Stimulated activated CD8-positive, alpha-beta memory T cell treated with anti-CD3 and anti-CD28 coated beads, Interleukin-15, amount 100 ng/mL, for 24 hours (primary cell): ENCODE measurements at places on chromosomes 1 and 21.

DNA sequence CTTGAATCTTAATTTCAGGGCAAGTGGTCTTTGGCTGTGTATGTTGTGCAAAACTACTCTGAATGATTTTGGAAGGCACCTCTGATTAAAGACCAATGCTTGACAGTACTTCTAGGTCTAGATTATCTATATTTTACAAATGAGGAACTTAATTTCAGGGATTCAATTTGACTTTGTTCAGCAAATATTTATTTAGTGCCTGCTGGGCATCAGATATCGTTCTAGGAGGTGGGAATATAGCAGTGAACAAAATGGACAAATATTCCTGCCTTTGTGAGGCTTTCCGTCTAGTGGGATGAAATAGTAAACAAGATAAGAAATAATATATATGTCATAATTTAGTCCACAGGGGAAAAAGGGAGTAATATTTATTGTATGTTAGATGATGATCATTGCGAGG is 4.7 kb downstream of the ZNF326 start:
- no peak for DNase-seq

DNA sequence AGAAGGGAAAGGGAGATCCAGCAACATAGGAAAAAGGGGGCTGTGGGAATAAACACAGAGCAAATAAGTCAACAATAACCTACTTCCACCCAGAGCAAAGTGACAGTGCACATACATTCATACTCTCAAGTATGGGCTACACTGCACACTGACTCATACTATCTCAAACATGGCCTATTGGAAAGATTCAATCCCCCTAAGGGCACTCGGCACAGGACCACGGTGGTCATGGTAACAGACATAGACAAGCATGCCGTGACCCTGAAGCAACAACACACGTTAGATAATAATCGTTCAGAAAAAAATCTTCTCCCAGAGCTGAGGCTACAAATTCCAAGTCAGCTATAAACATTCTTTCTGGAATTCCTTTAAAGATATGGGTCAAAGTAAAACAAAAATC is 16.8 kb upstream of the JAK1 start:
- DNase-seq: no peak

- DNase-seq: no peak
These were observed 4.5 kb upstream of the FOXO6 start for GRCh38 chr1:41356752-41357151.

DNA sequence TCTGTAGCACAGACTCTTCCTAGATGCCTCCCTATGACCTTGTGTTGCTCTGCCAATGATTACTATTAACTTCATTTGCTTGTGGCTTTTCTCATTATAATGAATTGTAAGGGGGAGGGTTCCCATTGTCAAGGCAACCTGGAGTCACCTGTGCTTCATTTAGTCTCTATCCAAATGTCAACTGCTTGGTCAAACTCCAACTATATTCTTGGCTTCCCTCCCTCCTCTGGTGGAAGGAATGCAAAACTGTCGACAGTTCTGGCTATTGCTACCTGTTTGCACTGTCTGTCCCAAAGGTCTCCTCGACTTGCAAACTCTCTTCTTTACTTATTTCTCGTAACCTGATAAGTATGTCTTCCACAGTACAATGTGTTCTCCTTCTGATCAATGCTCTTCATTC is 100.3 kb downstream of the CACNA1E start:
- DNase-seq: no peak

DNA sequence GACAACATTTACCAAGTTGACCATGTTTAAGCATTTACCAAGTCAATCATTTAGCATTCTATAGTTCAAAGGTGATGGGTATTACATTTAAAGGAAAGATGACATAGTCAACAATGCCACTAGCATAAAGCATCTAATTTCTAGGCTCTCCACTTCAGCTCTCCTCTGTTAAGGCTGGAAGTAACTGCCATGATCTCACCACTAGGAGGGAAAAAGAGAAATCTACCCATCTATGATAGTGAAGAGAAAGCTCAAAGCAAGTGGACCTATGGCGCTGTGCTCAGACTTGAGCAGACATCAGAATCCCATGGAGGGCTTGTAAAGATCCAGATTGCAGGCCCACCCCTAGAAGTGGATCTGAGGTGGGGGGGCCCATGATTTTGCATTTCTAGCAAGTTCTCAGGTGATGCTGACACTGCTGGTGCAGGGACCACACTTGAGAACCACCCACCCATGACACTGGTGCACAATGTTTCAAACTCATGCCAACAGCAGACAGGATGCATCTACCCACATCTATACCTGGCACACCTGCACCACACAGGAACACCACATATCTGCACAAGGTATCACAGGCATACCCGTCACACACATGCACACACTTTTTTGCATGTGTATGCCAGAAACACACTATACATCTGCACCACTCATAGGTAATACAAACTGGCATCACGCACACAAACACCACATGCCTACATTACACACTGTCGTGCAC is 392.9 kb upstream of the RUNX1 start:
- no peak for DNase-seq

GRCh38 chr1:210407207-210407886 is 78.6 kb downstream of the HHAT start:
- peak; percentile 72 for DNase-seq

GRCh38 chr1:22704440-22705067 is 6.1 kb upstream of the EPHB2 start:
- DNase-seq: peak; percentile 35

DNA sequence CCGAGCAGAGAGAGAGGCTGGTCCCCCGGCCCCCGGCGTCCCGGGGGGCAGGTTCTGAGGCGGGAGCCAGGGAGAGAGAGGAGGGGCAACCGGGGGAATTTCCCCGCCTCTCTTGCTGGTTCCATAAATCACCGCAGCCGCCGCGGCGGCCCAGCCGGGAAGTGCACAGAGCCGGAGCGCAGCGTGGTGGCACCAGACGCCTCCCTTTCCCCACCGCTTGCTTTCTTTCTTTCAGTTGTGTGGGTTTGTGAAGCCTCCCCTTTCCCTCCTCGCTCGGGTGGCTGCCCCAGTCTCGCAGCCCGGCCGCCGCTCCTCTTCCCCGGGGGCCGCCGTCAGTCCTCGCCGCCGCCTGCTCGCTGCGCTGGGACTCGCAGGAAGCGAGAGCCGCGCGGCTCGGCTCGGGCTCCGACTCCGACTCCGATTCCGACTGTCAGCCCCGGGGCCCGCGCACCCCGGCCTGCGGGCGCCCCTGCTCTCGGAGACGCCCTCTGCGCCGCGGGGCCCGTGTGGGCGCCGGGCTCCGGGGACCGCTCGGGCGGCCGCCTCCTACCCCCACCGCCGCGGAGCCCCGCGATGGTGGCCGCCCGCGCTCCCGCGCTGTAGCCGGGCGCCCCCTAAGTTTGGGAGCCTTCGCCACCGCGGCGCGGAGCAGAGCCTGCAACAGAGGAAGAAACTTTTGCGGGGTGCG is at the start of gene CACHD1:
TSS of gene CACHD1 (plus strand) at position 153 of the 688 bp plus-strand sequence. CDS start 616 bp downstream, outside the sequence.
- DNase-seq: peak; percentile 31

DNA sequence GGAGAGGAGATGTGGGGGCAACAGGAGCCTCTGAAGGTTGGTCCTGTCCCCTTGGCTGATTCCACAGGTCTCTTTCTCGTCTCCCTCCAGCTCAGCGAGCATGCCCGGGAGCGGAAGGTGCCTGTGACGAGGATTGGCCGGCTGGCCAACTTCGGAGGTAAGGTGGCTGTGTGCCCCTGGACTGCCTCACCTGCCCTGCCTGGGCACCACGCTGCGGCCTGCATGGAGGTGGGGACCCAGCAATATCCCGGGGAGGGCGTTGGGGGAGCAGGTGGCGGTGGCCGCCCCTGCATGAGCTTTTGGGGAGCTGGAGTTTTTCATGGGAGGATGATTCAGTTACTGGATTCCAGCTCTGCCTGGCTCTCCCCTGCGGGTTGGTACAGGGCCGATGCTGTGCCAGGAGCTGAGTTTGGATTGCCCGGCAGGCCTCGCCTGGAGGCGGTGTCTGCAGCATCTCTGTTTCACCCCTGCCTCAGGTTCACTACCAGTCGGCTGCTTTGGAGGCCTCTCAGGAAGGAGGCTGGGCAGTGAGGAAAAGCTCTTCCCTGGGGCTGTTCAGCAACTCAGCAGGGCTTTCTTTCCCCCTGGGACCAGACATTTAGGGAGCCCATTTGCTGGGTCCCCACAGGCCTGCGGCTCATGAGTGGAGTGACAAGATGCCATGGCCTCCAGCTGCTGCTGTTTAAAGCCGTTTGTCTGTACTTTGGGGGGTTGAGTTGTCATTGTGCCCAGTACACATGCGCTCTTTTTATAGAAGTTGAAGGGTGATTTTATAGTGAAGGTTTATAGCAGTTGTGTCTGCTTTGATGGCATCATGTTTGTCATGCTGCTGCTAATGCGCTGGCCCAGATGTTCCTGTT is 25.7 kb downstream of the COQ8A start:
- DNase-seq: no peak
